ENCODE measurements at places on chromosomes 3 and 15.
A peak's percentile ranks its signal among the peaks of the same experiment; 100 is the strongest.

DNA sequence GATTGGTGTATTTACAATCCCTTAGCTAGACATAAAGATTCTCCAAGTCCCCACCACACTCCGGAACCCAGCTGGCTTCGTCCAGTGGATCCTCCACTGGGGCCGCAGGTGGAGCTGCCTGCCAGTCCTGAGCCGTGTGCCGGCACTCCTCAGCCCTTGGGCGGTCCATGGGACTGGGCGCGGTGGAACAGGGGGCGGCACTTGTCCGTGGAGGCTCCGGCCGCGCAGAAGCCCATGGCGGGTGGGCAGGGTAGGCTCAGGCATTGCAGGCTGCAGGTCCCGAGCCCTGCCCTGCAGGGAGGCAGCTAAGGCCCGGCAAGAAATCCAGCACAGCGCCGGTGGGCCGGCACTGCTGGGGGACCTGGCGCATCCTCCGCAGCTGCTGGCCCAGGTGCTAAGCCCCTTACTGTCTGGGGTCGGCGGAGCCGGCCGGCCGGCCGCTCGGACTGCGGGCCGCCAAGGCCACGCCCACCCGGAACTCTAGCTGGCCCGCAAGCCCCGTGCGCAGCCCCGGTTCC lies 3.5 kb upstream of the RNU5B-1 start:
- no peak for DNase-seq

- no peak for DNase-seq
Measured at GRCh38 chr15:73812806-73813465, 59.8 kb upstream of the INSYN1 start.

GRCh38 chr3:16067837-16068471 lies 106.5 kb upstream of the GALNT15 start:
- DNase-seq = no peak

- no peak for DNase-seq
Measured at GRCh38 chr3:138803006-138803653, 31.6 kb downstream of the PIK3CB start.

GRCh38 chr15:87816811-87817210 lies 439.7 kb downstream of the NTRK3 start:
- DNase-seq = no peak

GRCh38 chr3:131216801-131217200 lies 164.8 kb upstream of the NUDT16 start:
- DNase-seq = no peak

GRCh38 chr3:33398410-33398809 lies 41.8 kb downstream of the UBP1 start:
- no peak for DNase-seq

- DNase-seq = no peak
Measured at GRCh38 chr3:38566215-38566528, 70.0 kb downstream of the EXOG start.

DNA sequence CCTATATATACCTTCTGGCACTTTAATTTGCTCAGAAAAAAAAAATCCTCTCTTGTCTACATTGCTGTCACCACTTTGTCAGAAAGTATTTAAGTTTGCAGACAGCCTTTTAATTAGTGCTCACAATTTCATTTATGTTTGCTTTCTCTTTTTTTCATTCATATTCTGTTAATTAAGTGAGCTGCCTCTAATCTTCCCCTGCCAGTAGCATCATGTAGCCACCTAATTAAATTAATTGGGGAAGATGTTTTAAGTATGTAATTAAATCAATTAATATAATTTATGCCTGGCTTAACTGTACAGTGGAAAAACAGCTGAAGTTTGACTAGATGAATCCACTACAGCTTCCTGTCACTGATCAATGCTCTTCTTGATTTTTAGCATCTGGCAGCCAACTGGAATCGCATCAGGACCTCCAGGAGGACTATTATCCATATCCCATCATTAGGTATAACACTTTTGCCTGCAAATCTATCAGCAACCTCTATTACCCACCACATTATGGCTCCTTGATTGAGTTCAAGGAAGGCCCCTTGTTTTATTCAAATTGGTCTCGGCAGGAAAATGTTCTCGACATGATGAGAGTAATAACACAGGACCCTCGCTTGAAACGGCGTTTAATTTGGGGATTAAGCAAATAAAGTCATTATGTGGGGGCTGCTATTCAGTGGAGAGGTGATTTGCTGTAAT lies 118.5 kb downstream of the IQCH start:
- no peak for DNase-seq

DNA sequence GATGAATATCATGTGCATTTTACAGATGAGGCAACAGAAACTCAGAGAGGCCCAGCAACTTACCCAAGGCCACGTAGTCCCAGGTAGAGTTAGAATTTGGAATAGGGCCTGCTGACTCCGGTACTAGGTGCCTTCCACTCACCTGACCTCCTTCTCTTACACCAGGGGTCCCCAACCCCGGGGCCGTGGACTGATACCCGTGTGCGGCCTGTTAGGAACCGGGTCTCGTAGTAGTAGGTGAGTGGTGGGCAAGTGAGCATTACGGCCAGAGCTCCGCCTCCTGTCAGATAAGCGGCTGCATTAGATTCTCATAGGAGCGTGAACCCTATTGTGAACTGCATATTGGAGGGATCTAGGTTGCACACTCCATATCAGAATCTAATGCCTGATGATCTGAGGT lies 64.8 kb downstream of the SMAD3 start:
- DNase-seq = no peak

DNA sequence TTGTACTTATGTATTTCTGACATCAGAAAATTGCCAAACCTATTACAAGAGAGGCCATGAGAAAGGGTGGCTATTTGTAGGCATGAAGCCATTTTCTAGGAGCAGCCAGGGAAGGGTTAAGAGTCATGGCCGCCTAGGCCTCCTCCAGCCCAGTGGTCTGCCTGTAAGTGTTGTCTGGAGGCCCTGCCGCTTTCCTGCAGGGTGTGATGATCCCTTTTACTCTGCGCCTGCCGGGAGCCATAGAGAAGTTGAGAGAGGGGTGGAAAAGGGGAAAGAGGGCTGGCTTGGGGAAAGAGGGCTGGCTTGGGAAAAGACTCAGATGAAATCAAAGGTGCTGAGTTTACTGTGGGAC lies 29.1 kb upstream of the KCTD6 start:
- DNase-seq = no peak

- peak; percentile 34 for DNase-seq
Measured at GRCh38 chr3:172808969-172809546, 58.5 kb downstream of the ECT2 start.

DNA sequence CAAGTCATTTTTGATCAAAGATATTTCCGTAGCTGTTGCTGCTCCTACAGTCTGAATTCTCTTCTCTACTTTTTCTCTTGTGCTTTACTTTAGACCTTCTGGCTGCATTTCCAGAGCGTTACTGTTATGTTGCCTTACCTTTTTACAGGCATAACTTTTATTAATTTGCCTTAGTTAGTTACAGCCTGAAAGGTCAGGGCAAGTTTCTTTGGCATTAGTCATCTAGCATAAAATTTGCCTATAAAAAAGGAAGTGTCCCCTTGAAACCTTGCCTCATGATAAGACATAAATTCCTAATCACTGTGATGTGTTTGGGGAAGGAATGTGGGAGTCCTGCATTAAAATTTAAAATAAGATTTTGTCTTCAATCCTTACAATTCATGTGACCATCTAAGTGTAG lies 618.5 kb downstream of the NR2F2 start:
- DNase-seq = no peak

- no peak for DNase-seq
Measured at GRCh38 chr15:40900256-40901052, 6.2 kb downstream of the VPS18 start.

DNA sequence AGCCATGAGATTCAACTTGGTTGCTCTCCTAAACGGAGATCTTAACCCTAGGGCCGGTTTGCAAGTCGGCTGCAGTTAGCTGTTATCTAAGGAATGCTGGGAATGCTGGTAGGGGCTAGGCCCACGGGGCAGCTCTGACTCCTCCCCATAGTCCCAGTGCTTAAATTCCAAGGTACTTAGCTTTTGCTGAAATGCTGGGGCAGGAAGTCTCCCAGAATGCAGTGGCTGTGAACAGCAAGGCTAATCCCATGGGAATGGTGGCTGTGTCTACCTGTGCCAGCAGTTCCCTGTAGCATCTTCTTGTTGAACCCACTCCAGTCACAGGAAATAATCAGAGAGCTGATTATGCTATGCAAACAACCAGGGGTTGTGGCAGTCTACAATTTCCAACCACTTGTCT lies 102.5 kb upstream of the TJP1 start:
- peak; percentile 18 for DNase-seq

- peak; percentile 53 for DNase-seq
Measured at GRCh38 chr3:181176601-181177000, 187.1 kb upstream of the DNAJC19 start.

DNA sequence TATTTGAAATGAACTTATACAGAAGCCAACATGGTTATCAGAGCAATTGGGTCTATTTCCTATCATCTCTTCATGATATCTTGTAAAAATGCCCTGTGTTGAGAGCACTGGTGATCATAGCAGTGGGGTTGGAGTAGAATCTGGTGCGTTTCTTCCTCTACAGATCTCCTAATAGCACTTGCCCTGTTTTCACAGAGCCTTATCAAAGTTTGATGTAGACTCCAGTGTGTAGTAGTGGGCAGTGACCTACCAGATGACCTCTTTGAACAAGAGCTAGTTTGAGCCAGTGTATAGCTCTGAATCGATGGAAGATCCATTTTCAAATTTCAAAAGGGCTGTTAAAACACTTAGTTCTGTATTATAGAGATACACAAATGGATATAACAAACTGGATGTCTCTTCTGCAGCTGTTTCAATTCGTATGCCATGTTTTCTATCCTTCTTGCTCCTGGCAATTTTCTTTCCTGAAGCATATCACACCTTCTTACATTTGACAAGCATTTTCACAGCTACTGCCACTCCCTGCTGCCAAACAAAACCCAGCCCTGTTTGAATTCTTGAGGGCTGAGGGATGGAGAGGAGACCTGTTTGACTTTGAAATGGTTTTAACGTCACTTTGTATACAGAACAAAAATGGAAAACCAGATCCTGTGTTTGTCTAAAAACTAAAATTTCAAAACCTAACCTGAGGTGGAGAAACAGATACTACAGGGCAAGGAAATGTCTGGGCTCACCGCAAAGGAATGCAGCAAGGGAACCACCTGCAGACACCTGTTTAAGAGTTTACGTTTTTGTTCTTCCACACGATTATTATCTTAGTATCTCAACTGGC lies 354.5 kb upstream of the TPRG1 start:
- DNase-seq = no peak

DNA sequence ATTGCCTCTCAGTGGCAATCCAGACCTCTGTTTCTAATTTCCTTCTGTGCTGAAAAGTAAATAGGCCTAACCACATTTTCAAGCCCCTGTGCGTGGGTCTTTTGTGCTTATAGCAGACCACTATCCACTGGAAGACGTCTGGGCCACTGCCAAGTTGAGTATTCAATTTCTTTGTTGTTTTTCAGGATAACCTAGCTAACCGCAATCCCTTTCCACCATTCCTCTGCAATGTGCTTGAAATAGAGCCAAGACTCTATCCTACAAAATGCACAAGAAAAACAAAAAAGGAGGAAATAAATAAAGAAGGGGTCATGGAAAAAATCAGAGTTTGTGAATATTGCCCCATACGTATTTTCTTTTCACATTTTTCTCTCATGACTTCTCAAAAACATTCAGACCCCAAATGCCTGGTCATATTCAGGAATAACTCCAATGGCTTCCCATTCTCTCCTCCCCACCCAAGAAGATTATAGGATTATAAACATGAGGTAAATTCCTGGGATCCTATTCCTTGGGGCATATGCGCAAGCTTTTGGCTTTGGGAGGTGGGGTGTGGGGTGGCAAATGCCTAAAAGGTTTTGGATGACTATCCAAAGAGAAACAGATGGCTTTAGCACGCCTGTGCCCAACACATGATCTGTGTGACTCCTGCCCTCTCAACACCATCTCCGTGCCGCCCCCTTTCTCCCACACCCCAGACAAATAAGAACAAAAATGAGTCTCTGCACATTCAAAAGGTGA lies 217.9 kb upstream of the THBS1 start:
- DNase-seq = no peak

GRCh38 chr15:93027413-93027812 lies 61.6 kb downstream of the RGMA start:
- DNase-seq = no peak

- no peak for DNase-seq
Measured at GRCh38 chr3:150737874-150738679, 24.9 kb downstream of the SIAH2 start.

- DNase-seq = no peak
Measured at GRCh38 chr3:168071591-168072322, 24.0 kb downstream of the GOLIM4 start.

DNA sequence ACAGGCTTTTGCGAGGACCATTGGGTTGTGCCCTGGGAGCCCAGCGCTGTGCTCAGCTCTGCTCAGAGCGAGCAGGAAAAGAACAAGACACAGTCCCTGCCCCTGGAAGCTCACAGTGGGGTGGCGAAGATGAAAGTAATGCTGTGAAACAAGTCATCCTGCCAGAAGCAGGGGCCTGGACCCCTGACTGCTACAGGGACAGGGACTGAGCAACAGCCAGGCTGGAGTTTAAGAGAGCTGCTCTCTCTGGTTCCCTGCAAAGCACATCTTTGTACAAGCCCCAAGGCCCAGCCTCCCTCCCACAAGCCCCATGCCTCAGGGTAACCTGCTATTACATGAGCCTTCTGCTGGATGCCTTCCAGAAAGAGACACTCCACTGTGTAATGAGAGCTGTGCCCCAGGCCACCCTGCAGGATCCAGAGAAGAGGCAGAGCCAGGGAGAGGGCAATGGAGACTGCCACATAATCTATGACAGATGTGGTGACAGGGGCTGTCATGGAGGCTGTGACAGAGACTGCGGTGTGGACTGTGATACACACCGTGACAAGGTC lies 7.1 kb upstream of the HCN4 start:
- DNase-seq = peak; percentile 65

GRCh38 chr3:103184772-103185171 lies 750.0 kb downstream of the ZPLD1 start:
- DNase-seq = no peak

DNA sequence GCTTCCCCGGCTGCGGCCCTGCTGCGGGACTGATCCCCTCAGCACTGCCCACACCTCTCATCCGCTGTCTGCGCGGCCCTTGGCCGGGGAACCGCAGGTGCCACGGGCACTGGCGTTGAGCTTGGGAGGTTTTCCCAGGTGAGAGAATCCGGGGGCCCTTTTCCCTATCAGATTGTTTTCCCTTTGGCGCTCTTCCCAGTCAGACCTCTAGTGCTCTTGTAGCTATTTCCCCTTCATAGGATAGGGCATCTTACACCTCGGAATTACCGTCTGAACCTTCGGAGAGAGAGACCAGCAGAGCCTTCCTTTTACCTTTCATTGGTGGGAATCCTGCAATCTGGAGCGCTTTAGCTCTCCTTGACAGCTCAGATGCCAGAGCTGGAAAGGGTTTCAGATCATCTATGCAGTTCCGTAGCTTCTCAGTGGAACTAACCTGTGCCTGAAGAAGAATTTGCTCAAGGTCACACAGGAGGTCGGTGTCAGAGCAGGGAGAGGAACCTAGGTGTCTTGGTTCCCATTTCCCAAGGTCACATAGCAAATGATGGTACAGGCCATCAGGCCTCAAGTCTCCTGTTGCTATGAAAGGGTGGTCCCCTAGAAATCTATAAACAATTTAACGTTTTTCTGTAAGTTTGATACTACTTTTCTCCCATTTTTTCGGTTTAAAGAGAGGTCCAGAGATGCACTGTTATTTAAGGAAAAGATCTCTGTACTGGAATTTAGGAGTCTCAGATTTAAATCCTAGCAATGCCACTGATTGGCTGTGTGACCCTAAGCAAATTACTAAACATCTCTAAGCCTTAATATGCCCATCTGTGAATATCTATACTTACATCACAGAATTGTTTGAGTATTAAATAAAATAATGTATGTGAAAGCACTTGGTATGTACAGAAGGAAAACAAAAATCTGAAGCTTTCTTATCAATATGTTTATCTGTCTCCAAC lies 916 bp downstream of the IDH3A start:
- DNase-seq = peak; percentile 29

- DNase-seq = no peak
Measured at GRCh38 chr3:168534761-168535160, 439.0 kb upstream of the GOLIM4 start.
